M059J (cell line): ENCODE measurements at places on chromosomes 7 and 10. TPM values are rescaled to one million over a fixed set of nuclear protein-coding genes. Genes with fewer than 3 reads are reported as not detected.

LHPP gene
- 10.5 and 17.3 TPM in 2 replicates for total RNA-seq

HOXA11 gene
- 0.79 and 1.1 TPM in 2 replicates for total RNA-seq

ECHDC3 gene
- not detected in 2 replicates for total RNA-seq

C10orf105 gene
- total RNA-seq = not detected in 2 replicates

CACNB2 gene
- 0.52 TPM in 1 of 2 replicates, not detected in the other for total RNA-seq

MRPS33 gene
- total RNA-seq = 12.1 and 53.0 TPM in 2 replicates

GTF2I gene
- total RNA-seq = 92.8 and 156 TPM in 2 replicates

TMEM139 gene
- total RNA-seq = 0.07 TPM in 1 of 2 replicates, not detected in the other

PLCE1 gene
- 2.3 and 3.4 TPM in 2 replicates for total RNA-seq

SGCE gene
- 166 and 202 TPM in 2 replicates for total RNA-seq

CRYGN gene
- total RNA-seq = not detected in 2 replicates

PARD3 gene
- 17.0 and 19.2 TPM in 2 replicates for total RNA-seq
